ENCODE measurements at places on chromosomes 2 and 18. TPM values are rescaled to one million over a fixed set of nuclear protein-coding genes. Genes with fewer than 3 reads are reported as not detected.

GPR45 gene
- not detected for polyA plus RNA-seq

GRHL1 gene
- 0.52 TPM for polyA plus RNA-seq

ATP6V1C2 gene
- polyA plus RNA-seq: 0.25 TPM

SCTR gene
- polyA plus RNA-seq: not detected

POTEI gene
- not detected for polyA plus RNA-seq

NT5C1B gene
- polyA plus RNA-seq: not detected

DNA sequence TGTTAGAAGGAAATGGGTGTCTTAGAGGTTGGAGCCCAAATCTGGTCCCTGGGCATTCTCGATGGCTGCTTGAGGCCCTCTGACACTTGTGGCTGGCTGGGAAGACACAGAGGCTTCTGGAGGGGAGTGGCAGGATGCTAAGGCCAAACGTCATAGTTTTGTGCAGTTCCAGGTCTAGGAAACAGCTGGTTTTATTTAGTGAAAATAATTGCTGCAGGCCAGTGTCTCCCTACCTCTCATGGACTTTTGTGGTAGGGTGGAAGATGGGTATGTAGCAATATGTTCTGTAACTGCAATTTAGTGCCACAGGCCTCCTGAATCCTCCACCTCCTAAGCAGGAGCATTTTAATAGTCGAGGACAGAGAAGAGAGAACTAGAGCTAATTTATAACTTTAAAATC lies 32.2 kb upstream of the SPRED2 start:
- H3K27me3 ChIP-seq: peaks cover 3% of the 10 kb centered on the region
- H3K4me1 ChIP-seq: no peaks in the 10 kb centered on the region
- DNase-seq: no peak
- H3K36me3 ChIP-seq: no peaks in the 10 kb centered on the region
- no peak overlapping the region for H3K4me3 ChIP-seq

- no peaks in the 10 kb centered on the region for H3K36me3 ChIP-seq
- no peaks in the 10 kb centered on the region for H3K27me3 ChIP-seq
- H3K4me3 ChIP-seq: no peak overlapping the region
- H3K27ac ChIP-seq: no peak overlapping the region
- DNase-seq: no peak
Observed at GRCh38 chr2:235445116-235445515, 48.7 kb upstream of the AGAP1 start.

DNA sequence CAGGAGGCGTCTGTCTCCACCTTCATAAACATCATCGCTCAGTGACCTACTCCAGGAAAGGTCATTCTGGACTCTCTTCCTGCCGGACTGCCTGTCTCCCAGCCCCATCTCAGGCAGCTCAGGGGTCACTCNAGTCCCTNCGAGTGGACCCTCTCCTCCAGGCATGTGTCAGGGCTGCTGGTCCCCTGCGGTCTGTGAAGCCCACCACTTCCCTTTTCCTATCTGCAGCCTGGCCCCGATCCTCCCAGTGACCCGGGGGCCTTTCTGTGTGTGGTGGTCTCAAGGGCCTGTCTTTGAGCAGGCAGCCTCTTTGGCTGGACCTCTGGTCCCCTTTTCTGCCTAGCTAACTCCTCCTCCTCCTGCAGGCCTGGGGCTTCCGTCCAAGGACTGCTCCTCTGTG lies 5.9 kb upstream of the PARD6G start:
- no peaks in the 10 kb centered on the region for H3K36me3 ChIP-seq
- H3K27ac ChIP-seq: no peak overlapping the region
- H3K4me3 ChIP-seq: no peak overlapping the region
- H3K27me3 ChIP-seq: no peaks in the 10 kb centered on the region
- H3K4me1 ChIP-seq: peaks cover 3% of the 10 kb centered on the region

- H3K4me3 ChIP-seq: no peak overlapping the region
- no peaks in the 10 kb centered on the region for H3K36me3 ChIP-seq
- no peak for DNase-seq
- H3K27ac ChIP-seq: no peak overlapping the region
Observed at GRCh38 chr2:84782717-84783442, 98.0 kb downstream of the TRABD2A start.

DNA sequence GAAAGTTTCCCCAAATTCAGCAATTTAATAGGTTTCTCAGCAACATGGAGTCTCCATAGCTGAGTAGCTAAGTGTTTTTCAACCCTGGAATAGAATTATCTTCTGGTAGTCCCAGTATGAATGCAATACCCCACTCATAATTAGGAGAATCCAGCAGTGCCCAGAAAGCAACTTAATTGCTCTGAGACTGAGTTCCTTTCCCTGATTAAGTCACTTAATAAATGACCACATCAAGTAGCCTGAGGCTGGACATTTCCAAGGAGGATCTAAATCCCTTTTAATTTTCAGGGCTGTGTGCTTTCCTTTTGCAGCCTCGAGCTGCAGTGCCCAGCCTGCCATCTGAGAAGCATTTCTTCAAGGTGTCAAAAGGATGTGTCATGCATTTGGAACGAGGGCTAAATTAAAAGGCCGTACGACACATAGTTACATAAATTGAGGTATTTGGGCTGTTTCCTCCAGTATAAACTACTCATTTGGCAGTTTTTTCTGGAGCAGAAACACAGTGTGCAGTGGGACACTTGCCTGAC lies 17.7 kb upstream of the SIX2 start:
- H3K4me3 ChIP-seq: no peak overlapping the region
- H3K36me3 ChIP-seq: no peaks in the 10 kb centered on the region
- no peak overlapping the region for H3K27ac ChIP-seq
- H3K27me3 ChIP-seq: no peaks in the 10 kb centered on the region
- peaks cover 5% of the 10 kb centered on the region for H3K4me1 ChIP-seq
- no peak for DNase-seq

Measured in psoas muscle (tissue), 8 donors.